ENCODE measurements at places on chromosomes 6 and 20. TPM values are rescaled to one million over a fixed set of nuclear protein-coding genes. Genes with fewer than 3 reads are reported as not detected.
A peak's percentile ranks its signal among the peaks of the same experiment; 100 is the strongest.

DNA sequence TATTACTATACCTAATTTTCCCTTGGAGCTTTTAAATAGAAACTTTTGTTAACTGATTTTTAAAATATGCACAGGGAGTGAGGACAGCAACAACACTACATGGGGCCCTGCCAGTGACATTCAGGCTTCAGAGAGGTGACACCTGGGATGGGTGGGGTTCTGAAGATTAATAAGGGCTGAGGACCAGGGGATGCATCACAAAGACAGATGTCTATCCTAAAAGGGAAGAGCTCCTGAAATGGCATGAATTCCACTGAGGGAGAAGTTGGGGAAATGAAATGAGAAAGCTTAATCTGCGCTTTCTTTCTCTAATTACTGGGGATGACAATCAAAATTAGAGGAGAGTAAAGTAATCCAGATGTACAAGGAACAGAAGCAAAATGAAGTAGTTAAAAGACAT, 162.8 kb downstream of the BTBD9 start:
- no peak for DNase-seq

DNA sequence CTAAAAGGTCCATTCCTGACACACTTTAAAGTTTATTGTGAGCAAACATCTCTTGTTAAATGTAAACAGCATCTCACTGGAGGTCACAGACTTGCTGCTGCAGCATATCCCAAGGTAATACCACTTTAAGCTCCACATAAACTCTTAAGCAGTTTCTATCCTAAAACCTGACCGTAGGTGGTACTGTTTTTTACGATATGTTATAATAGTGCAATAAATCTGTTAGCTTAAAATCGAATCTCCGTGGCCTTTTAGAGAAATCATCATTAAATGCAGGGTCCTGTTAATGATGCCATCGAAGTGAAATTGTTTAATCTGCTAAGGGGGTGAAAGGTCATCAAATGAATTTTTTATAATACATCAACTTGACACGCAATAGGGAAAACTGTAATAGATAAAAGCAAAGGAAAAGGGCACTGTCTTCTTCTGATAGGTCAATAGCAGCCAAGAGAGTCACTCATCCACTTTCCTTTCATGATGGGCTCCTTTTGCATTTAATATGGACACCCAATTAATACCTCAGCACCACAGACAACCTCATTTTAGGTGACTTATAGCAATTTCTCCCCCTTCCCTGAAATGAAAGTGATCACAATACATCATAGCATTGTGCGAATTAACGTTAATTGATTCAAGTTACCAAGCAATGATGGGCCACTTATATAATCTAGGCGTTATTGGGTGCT, 436.1 kb downstream of the PKHD1 start:
- no peak for DNase-seq

DNA sequence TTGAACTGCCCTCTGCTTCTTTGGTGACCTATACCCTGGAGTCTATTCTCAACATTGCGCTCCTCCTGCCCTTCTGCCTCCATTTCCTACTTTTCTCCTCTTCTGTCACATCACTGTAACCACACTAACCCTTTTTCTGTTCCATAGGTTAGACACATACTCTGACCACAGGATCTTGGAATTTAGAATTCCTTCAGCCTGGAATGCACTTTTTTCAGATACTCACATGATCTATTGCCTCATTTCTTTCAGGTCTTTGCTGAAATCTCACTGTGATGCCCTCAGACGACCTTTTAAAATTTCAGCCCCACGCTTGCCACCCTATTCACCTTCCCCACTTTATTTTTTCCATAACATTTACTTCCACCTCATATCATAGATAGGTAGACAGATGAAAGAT, 5.1 kb downstream of the VNN1 start:
- no peak for DNase-seq

- DNase-seq, result no peak
These were observed 721 bp downstream of the KDM1B start for GRCh38 chr6:18155864-18156421.

GRCh38 chr20:32902456-32903420, 44.0 kb downstream of the EFCAB8 start:
- DNase-seq, result no peak

- DNase-seq, result no peak
These were observed 85.7 kb upstream of the AGPAT4 start for GRCh38 chr6:161359618-161359945.

DNA sequence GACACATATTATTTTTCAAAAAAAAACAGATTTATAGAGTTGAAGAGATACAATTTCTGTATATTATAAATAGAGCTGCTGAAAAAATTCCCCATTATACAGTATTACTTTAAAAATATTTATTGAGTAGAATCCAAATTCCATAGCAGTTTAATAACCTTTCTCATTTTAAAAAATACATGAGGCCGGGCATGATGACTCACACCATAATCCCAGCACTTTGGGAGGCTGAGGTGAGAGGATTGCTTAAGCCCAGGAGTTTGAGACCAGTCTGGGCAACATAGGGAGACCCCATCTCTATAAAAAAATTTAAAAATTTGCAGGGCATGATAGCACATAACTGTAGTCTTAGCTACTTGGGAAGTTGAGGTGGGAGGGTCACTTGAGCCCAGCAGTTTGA, 13.0 kb downstream of the ATRN start:
- no peak for DNase-seq

DNA sequence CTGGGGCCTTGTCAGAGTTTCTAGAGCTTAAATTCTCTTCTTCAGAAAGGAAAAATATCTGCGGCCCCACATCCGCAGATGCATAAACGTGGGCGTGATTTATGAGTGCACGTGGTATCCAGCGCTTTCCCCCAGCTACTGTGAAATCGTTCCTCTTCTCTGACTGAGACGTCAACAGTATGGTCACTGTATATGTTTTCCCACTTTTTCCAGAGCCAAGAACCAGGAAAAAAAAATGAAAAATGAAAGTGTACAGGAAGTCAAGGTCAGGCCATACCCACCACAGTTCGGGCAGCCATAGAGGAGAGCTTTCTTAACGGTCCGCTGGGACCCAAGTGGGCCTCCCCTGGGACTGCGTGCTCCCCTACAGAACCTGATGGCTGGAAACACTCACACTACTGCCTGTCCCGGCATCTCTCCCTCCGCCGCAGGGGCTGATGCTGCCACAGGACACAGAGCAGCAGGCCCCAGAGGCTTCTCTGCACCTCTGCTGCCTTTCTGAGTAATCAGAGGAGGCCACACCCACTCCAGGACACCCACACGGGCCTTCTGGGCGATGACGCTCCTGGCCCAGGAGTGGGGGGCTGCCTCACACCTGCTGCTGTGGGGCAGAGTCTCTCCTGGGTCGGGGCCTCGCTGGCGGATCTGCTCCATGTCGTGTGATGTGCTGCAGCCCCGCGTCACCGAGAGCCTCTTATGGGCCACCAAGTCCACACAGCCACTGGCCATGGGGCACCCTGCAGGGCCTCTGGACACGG, 16.4 kb upstream of the STX16 start:
- no peak for DNase-seq

- DNase-seq, result no peak
These were observed 77.6 kb downstream of the HUS1B start for GRCh38 chr6:579339-579738.

DNA sequence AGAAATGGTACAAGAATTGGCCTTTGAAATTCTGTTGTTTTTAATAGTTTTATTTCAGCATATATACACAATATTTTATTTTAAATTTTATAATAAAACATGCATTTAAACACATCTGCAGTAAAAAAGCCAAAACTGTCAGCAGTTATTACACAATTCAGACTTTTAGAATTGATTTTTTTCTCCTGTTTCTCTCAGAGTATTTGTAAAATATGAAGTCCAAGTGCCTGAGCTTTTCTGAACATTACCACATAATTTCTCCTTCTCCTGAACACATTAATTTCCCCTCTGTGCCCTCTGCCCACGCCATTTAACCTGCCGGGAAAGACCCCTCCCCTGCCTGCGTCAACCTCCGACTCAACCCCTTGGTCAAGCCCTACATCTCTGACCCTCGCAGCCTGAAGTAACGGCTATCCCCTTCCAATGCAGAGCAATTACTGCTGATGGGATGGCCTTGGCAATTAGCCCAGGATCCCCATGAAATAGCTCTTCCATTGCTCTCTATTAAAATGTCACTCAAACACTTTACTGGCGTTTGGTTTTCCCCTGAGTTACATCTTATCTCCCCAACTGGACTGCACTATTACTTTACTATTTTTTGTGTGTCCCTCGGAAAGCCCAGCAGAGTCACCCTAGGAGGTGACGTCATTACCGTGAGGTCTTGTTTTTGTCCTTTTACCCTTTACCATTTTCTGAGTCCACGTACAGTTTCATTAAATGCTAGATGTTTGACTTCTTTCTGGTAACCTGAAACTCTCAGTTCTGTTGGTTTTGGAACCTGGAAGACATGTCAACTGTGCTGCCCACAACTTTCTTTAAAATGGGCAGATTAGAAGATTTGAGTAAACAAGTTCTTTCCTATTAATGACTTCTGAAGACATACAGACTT, 146.7 kb upstream of the TAB2 start:
- DNase-seq, result peak; percentile 37

GRCh38 chr6:118367314-118367713, 180.8 kb upstream of the PLN start:
- no peak for DNase-seq

The CARMIL1 gene
- polyA plus RNA-seq, result 95.6 TPM

The TGM2 gene
- 36.9 TPM for polyA plus RNA-seq
